ENCODE measurements at places on chromosomes 16 and 17. TPM values are rescaled to one million over a fixed set of nuclear protein-coding genes. Genes with fewer than 3 reads are reported as not detected.

The KRTAP4-9 gene
- not detected for total RNA-seq

The TAT gene
- not detected for total RNA-seq

The PRSS53 gene
- total RNA-seq: 1.0 TPM

The FBXW10 gene
- not detected for total RNA-seq

The PMFBP1 gene
- 0.31 TPM for total RNA-seq

The KCNH4 gene
- under 0.01 TPM for total RNA-seq

The CMTM1 gene
- total RNA-seq: 0.21 TPM
